Activated T-helper 17 cell treated with anti-CD3 and anti-CD28 coated beads, Interleukin-2, amount 50 U/mL, for 72 hours (primary cell): ENCODE measurements at places on chromosomes 2 and 18. TPM values are rescaled to one million over a fixed set of nuclear protein-coding genes. Genes with fewer than 3 reads are reported as not detected.

DNA sequence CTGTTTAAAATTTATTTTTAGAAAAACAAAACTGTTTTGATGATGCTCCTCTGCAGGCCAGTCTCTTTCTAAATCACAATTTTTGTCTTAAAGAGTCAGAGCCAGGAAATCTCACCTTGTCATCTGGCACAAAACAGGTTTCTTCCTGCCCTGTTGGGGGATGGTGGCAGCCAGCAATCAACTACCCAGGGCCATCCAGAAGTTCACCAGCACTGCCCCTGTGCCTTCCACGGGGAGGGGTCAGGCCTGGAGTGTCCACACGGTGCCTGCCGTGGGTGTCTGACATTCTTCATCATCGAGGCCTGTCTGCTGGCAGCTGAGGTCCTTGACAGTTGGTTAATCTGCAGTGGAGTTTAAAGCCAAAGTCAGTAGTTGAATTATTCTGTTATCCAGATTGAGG lies 40.0 kb upstream of the BMP10 start:
- no peak for ATAC-seq

- no peak for ATAC-seq
These were observed 283.6 kb downstream of the RBM43 start for GRCh38 chr2:150978053-150978452.

GRCh38 chr18:57194622-57195021 lies 47.7 kb downstream of the BOD1L2 start:
- no peak for ATAC-seq

- ATAC-seq = no peak
These were observed 27.5 kb upstream of the PGAP1 start for GRCh38 chr2:196954001-196954400.

- no peak for ATAC-seq
These were observed 42.8 kb downstream of the TRAPPC12 start for GRCh38 chr2:3422161-3422779.

DNA sequence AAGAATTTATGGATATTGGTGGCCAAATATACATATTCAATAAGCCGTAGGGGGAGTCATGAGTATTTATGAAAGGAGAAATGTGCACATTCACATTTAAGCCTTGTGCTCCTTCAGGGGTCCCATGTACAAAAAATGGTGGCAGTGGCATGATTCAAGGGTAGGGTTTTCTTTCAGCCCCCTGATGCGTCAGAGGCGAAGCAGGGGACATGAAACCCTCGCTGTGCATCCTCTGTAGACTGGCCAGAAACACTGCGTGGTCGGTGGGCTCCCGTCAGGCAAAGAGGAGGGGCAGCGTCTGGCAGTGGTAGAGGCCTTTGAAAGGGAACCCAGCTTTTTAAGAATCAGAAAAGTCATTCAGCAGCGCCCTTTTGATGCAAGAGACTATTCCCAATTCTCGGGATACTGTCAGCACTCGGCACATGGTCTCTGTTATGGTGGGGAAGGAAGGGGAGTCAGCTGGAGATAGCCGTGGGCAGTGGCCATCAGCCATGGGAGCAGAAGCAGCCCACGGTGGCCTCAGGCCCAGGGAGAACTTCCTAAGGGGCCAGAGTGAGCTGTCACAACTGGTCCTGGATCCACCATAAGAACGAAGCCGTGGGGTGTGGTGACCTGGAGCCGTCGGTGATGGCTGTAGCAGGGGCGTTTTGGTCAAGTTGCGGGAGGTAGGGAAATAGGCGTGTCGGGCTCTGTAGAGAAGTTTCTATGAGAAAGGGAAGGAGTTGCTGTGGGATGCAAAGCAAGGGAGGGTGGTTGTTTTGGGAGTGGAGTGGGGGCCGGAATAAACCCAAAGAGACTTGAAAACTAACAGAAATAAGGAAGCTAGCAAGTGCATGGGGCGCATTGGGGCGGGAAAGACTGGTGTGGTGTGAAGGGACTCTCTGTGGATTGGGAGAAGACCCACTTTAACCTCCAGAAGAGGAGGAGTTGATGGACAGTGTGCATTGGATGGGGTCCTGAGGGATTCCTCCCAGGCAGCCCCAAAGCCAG lies 95.6 kb downstream of the SH3BP4 start:
- no peak for ATAC-seq

GRCh38 chr2:3864943-3865865 lies 161.8 kb downstream of the DCDC2C start:
- no peak for ATAC-seq

DNA sequence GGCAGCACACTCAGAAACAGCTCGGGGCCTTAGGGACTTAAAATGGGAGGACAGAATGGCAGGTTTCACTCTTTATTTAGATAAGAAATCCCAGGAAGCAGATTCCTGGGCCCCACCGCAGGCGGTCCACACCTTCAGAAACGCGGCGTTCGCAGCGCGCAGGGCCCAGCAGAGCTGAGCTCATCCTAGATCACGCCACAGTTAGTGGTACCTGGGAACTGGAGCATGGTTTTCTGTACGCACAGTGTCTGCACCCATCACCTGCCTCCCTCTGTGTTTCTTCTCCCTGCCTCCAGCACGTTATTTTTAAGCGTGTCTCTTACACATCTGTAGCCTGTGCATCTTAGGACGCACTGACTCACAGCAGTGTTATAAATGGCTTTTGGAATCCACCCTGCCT lies 242.1 kb downstream of the ALPK2 start:
- no peak for ATAC-seq

The TMEM247 gene
- not detected for total RNA-seq

The TBR1 gene
- 0.05 TPM for total RNA-seq

The SPDYA gene
- 3.3 TPM for total RNA-seq
